Psoas muscle (tissue), 8 donors: ENCODE measurements at places on chromosomes 4 and X. TPM values are rescaled to one million over a fixed set of nuclear protein-coding genes. Genes with fewer than 3 reads are reported as not detected.

DNA sequence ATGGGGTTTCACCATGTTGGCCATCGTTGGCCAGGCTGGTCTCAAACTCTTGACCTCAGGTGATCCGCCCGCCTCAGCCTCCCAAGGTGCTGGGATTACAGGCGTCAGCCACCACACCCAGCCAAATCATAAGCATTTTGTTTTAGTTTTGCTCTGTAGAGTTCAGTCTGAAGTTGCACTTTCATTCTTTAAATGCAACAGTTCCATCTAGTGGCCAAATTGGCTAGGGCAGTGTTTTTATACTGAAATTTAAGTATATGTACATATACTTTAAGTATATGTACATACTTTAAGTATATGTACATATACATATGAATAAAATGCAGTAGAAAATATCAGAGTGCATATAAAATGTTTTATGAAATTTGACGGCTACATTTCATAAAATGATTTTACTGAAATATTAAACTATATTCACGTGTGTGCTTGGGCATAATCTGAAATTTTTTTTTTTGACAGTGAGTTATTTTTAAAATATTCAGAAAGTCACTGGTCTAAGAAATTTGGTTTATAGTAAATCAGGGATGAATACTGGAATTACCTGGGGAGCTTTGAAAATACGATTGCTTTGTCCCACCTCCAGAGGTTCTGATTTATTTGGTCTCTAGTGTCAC, 145.5 kb downstream of the NWD2 start:
- H3K4me1 ChIP-seq, result no peaks in the 10 kb centered on the region
- no peak for DNase-seq
- H3K27me3 ChIP-seq, result no peaks in the 10 kb centered on the region
- no peak overlapping the region for H3K27ac ChIP-seq
- H3K36me3 ChIP-seq, result no peaks in the 10 kb centered on the region

DNA sequence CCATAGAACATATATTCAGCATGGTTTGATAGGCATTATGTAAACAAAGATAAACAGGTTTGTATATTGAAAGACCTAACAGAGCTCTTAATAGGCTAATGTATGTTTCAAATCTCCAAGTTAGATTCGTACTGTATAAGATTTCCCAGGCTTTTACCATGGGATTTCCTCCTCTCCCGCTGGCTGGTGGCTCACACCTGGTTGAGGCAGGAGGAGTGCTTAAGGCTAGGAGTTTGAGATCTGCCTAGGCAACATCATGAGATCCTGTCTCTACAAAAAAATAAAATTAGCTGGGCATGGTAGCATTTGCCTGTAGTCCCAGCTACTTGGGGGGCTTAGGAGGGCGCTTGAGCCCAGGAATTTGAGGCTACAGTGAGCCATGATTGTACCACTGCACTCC, 5.4 kb downstream of the CPE start:
- H3K27ac ChIP-seq, result no peak overlapping the region
- H3K36me3 ChIP-seq, result no peaks in the 10 kb centered on the region
- DNase-seq, result no peak
- no peak overlapping the region for H3K4me3 ChIP-seq
- H3K4me1 ChIP-seq, result no peaks in the 10 kb centered on the region

- no peaks in the 10 kb centered on the region for H3K36me3 ChIP-seq
- no peak overlapping the region for H3K27ac ChIP-seq
- DNase-seq, result no peak
- no peaks in the 10 kb centered on the region for H3K27me3 ChIP-seq
- H3K4me3 ChIP-seq, result no peak overlapping the region
- no peaks in the 10 kb centered on the region for H3K4me1 ChIP-seq
Observed at GRCh38 chr4:149701435-149702156, 114.0 kb downstream of the IQCM start.

DNA sequence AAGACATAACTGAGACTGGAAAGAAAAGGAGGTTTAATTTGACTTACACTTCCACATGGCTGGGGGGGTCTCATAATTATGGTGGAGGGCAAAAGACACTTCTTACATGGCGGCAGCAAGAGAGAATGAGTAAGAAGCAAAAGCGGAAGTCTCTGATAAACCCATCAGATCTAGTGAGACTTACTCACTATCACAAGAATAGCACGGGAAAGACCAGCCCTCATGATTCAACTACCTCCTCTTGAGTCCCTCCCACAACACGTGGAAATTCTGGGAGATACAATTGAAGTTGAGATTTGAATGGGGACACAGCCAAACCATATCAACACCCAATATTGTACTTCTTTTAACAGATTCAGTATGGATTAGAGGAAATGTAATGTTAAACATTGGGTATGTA, 646.6 kb downstream of the ANKRD50 start:
- H3K27ac ChIP-seq, result no peak overlapping the region
- no peaks in the 10 kb centered on the region for H3K4me1 ChIP-seq
- no peaks in the 10 kb centered on the region for H3K27me3 ChIP-seq

DNA sequence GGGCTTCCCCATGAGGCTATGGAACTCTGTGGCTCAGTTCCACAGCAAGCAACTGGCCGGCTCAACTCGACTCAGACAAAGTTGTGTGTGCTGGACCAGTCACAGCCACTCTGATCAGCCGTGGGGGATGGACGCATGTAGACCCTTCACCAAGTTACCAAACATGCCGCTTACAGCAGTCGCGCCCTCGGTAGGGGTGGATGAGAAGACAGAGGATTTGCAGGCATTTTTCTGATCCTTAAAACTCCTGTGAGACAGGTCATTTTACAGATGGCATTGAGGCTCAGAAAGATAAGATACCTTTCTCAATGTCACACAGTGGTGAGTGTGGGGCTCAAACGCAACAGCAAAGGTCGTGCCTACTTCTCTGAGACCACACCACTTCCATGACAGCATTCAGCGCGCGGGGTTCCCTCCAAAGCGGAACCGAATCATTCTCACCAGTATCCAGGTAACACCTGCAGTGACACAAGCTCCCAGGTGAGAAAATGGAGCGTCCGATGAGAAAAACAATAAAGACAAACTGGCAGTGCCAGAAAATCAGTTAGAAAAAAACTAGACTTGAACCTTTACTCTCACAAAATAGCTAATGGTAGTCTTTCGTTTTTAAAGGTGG, 83.6 kb downstream of the RELL1 start:
- no peak for DNase-seq
- no peaks in the 10 kb centered on the region for H3K4me1 ChIP-seq

- no peaks in the 10 kb centered on the region for H3K36me3 ChIP-seq
- peak; percentile 48 for DNase-seq
- H3K27ac ChIP-seq, result no peak overlapping the region
- no peaks in the 10 kb centered on the region for H3K4me1 ChIP-seq
- H3K4me3 ChIP-seq, result peak overlapping the region; percentile 52
Observed at GRCh38 chr4:118265312-118266144, 87.3 kb downstream of the PRSS12 start.

DNA sequence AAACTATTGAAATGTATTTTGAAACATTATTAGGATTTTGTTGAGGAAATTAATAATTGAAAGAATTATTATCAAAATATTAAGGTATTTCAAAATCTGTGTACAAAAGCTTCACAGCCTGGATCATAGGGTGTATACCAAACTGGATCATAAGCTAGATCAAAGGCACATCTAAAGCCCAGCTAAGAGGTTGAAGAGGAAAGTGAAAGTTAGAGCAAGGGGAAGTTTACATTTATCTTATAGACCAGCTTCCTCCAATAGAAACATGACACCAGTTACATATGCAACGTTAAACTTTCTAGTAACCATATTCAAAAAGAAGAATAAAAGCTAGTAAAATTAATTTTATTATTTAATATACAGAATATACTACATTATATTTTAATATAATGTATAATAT, 227.2 kb upstream of the BMP3 start:
- no peak overlapping the region for H3K27ac ChIP-seq
- H3K4me3 ChIP-seq, result no peak overlapping the region
- H3K27me3 ChIP-seq, result no peaks in the 10 kb centered on the region

MXRA5 gene
- total RNA-seq, result 1.6 TPM

PHEX gene
- total RNA-seq, result 0.11 TPM

SUPT20HL2 gene
- total RNA-seq, result not detected

PAK3 gene
- 0.44 TPM for total RNA-seq
